ENCODE measurements at places on chromosomes 1 and 21.
A peak's percentile ranks its signal among the peaks of the same experiment; 100 is the strongest.

DNA sequence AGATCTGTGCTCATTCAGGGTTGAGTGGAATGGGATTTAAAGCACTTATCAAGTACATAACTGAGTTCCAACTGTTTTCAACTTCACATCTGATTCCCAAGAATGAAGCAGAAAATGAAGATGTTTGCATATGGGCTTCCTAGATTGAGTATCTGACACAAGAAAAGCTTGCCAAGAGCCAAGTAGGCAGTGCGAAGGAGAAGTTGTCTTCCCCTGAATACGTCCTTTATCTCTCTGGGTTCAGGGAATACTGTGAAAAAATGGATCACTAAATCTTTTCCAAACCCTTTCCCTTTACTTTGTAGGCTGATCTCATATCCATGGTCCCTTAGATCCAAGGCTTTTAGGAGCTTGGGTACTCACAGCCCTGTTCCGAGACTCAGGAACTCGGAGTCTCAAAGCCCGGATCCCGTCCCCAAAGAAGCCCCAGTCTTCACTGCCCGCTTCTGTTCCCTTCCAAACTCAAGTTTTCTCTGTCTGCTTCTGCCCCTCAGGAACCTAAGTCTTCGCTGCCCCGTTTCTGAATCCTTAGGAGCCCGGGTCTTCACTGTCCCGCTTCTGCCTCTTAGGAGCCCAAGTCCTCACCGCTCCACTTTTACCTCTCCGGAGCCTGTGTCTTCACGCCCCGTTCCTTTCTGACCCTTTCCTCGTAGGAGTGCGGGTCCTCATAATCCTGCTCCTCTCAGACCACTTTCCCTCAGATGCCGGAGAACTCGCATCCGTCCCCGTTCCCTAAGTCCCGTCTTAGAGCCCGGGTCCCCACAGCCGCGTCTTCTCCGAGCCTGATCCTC lies 616 bp downstream of the TAF12 start:
- DNase-seq, result peak; percentile 1

DNA sequence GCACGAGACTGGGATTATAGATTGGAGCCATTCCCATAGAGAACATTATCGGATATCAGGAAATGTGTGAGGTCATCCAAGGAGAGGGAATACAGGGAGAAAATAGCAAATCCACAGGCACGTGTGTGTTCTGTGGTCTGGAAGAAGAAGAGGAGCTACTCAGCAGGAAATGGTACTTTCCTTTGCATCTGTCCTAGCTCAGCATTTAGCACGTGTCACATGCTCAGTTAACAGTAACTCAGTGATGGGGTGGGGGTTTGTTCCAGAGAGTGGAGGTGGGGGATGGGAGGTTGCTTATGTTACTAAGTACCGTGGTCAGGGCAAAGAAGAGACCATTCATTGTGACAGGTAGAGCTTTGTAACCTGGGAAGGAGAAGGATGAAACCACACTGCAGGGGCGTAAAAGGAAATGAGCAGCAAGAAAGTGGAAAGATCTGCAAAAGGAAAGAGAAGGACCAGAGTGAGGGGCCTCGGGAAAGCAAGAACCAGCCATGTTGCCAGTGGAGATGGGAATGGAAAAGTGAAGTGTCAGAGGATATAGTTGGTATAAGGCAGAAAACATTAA lies 100.4 kb downstream of the ATP5PO start:
- no peak for DNase-seq

GRCh38 chr1:30183006-30183405 lies 540.4 kb downstream of the MATN1 start:
- no peak for DNase-seq

- no peak for DNase-seq
Observed at GRCh38 chr1:15577691-15578090, 7.2 kb downstream of the AGMAT start.

DNA sequence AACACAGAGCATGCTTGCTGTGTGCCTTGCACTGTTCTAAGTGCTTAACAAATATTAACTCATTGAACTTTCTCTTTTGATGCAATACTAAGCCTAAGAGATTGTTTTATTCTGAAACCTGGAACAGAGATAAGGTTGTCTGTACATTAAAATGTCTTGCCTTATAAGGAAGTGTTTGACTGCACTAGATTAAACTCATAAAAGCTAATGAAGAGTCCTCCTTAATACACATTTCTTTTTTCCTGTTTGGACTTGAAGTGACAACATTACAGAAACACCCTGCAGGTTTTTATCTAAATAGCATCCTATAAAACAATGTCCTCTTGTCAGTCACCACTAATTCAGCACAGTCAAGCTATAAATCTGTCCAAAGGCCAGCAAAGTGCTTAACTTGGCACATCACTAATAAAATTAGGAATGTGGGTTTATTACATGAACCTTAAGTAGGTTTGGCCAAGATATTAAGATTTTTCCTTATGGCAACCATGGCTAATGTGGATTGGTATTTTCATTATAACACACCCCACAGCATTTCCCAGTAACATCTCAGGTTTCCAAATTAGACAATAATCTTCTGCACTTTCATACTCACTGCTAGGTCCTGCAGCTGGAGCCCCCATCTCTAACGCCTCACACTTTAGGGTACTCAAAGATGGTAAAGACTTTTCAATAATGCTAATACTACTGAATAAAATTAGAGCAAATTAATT lies 389.7 kb downstream of the LMO4 start:
- no peak for DNase-seq

DNA sequence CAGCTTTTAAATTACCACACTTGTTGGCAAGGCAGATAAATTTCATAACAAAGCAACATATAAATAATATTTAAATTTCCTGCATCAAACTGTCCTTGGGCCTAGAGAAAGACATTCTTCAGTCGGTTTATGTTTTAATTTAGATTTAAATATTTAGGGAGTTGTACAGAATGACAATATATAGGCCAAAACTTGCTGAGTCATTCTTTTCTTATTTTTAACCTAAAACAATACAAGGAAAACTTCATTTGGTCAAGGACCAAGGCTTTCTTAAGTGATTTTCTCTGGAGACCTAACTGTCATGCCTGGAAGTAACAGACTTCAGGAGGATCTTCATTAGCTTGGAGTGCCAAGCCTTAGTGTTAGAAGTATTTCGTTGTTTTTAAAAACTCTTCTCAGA lies 5.6 kb downstream of the MAP10 start:
- DNase-seq, result no peak

- no peak for DNase-seq
Observed at GRCh38 chr1:213409971-213410370, 358.9 kb downstream of the RPS6KC1 start.

- DNase-seq, result no peak
Observed at GRCh38 chr1:15188130-15188524, 34.6 kb downstream of the TMEM51 start.

DNA sequence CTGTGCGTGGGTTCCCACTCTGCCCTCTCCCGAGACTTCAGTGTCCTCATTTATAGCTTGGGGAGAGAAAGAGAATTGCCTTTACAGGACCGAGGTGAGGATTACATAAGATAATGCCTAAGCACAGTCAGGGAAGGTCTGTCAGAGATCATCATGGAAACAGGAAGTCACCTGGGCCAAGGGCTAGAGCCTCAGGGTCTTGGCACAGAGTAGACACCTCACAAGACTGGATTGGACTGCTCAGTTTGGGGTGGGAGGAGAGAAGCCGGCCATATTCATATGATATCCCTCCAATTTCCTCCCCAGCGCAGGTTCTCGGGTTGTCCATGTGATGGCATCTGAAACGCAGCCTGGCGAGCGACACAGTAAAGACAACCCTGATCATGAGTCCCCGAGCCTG lies 3.8 kb downstream of the CNR2 start:
- no peak for DNase-seq

DNA sequence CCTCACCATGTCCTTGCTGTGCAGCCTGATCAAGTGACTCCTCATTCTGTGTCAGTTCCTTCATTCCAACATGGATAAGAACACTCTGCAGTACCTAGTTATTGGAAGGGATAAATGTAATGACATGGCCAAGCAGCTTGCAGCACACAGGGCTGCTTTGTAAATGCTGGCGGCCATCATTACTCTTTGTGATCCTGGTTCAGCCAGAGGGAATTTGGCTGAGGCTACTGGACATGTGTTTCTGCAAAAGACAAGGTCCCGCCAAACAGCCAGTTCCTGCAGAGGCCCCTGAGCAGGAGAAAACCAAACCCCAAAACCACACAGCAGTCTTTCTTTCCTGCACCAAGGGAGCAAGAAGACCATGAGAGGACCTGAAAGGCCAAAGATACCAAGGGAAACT lies 495.8 kb downstream of the AJAP1 start:
- DNase-seq, result no peak

GRCh38 chr1:115641762-115642167 lies at the start of gene VANGL1:
Gene VANGL1, plus strand, starts transcription at chr1:115641970. Its CDS starts 9,444 bp downstream, at chr1:115651414.
- DNase-seq, result peak; percentile 34
